ENCODE measurements at places on chromosomes 6 and 20. TPM values are rescaled to one million over a fixed set of nuclear protein-coding genes. Genes with fewer than 3 reads are reported as not detected.
A peak's percentile ranks its signal among the peaks of the same experiment; 100 is the strongest.

DNA sequence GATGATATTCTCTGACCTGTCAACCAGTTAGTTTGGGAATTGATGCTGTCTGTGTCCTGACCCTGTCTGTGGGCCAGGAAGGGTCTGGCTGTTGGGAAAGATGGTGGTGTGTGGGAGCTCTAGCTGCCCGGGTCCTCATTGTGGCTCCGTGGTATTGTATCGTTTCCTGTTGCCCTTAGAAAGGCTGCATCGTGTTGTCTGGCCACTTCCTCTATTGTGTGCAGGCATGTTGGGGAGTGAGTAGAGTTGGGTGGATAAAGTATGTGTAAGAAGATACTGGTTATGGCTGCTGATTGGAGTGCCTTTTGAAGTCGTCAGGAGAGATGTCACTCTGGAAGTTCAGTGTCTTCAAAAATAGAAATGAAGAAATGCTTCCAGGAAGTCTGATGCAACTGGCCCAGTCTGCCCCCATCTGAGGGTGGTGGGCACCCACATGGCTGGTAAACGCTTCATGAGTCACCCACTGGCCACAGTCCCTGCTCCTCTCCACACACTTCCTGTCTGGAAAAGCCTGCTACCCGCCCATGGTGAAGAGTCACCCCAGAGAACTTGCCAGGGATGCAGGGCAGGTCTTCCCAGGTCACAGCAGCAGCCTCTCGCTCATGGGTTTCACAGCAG, 27.9 kb downstream of the PPARD start:
- DNase-seq, result no peak

- DNase-seq, result no peak
Measured at GRCh38 chr6:108380876-108381275, 86.0 kb downstream of the AFG1L start.

C6orf58 gene
- total RNA-seq, result not detected

LINC00237 gene
- total RNA-seq, result not detected

DNA sequence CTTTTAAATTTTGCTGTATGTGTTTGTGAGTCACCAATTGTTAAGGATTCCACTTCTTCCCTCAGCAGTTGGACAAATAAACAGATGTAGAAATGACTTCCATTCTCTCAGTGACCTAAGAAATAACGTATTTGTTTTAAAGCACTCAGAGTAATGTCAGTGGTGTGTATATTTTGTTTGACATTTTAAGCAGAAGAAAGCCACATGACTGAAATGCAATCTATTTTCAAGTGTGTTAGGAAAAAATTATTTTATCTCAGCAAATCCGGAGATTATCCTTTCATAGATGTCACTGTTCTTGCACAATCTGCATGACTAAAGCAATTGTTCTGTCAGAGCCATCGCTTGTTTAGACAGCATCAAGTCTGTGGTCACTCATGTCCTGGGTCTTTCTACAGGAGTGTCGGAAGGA, 77.1 kb downstream of the JAG1 start:
- DNase-seq, result no peak

- no peak for DNase-seq
Measured at GRCh38 chr20:16966276-16966880, 218.2 kb downstream of the OTOR start.

DNA sequence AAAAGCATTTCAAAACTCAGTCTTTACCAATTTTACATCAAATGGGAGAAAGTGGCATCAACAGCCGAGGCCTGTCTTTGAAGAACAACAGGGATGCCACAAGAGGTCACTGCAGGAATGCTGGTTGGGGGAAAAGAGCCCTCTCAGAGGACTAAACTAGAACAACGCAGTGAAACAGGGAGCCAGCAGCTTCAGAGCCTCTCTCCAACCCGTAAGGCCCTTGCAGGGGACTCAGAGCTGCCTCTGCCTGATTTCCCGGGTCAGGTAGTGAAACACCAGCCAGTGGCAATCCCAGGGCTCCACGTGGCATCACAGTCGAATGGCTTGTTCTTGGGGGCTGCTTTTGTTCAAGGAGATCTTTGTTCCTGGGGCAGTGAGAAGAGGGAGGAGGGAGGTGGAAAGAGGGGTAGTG, 55.0 kb upstream of the KCNK16 start:
- no peak for DNase-seq

HUS1B gene
- 2.6 TPM for total RNA-seq

DNA sequence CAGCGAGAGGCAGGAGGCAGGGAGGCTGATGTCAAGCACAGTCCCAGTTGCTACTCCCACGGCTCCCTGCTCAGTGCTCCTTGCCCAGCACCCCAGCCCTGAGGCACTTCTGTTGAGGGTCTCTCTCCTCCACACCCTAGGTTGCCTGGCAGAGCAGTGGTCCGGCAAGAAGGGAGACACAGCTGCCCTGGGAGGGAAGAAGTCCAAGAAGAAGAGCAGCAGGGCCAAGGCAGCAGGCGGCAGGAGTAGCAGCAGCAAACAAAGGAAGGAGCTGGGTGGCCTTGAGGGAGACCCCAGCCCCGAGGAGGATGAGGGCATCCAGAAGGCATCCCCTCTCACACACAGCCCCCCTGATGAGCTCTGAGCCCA, 9.1 kb downstream of the CNPY3 start:
- DNase-seq, result no peak

DNA sequence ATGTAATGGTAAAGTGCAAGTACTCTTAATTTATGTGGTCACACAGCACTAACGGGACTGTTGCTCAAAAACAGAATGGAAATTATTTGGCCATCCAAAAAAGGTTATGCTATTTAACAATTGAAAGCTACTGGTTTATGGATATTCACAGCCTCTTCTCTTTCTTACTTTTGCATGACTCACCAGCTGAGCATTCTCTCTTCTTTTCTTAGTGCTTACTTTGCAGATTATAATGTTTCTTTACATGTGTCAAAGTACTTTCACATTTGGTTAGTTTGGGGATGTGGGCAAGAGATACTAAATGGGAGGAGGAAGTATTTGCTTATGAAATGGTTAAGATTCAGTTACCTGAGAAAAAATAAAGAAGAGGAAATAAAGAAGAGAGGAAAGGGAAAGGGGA, 610.5 kb downstream of the HTR1B start:
- DNase-seq, result no peak

DNA sequence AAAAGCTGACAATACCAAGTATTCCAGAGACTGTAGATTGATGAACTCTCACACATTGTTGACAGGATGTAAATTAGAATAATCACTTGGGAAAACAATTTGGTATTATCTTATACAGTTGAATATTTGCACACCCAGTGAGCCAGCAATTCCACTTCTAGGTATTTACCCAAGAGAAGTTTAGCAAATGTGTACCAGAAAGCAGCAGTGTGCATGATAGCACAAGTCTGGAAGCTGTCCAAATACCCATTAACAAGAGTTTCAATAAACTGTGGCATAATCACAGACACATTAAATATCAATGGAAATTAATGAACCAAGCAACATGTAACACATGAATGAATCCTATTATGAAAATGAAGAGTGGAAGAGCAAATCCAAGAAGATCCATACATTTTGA, 233.6 kb downstream of the TPBG start:
- DNase-seq, result no peak

DNA sequence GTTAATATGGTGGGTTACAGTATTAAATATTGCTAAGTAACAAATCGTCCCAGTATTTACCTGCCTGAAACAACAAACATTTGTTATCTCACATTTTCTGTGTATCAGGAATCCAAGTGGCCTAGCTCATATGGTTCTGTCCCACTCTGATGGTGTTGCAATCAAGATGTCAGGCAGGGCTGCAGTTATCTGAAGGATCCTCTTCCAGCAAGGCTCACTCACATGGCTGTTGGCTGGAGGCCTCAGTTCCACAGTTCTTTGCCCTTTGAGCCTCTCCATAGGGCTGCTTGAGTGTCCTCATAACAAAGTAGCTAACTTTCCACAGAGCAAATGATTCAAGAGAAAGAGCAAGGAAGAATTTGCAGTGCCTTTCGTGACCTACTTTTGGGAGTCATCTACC, 17.7 kb downstream of the RAB22A start:
- no peak for DNase-seq

- DNase-seq, result no peak
Measured at GRCh38 chr6:49550492-49551077, at the start of gene C6orf141. C6orf141 (plus strand) TSS chr6:49550668; CDS start chr6:49550793, 125 bp downstream.

DNA sequence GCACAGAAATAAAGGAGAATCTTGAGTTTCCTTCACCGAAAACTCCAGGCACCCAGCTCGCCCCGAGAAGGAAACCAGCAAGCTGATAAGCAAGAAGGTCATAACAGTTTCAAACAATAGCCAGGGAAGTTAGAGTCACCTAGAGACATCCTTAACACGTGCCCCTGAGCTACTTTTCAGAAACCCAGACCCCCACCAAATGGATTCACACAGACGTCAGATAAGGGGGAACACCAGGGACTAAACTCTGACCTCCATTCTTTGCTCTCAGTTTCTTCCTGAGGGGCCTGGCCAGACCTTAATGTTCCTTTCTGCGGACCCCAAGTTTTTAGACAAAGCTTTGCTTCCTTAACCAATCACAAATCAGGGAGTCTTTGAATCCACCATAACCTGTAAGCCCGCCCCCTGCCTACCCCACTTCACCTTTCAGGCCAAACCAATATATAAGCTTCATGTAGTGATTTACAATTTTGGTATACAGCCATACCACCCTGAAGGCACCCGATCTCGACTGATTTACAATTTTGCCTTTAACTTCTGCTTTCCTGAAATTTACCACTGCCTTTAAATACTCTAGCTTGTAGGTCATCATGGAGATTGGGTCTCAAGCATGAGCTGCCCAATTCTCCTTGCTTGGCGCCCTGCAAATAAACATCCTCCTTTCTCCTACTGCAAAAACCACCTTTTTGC, 11.7 kb downstream of the SOD2 start:
- DNase-seq, result no peak

GRCh38 chr20:10276878-10277580, 58.4 kb downstream of the SNAP25 start:
- DNase-seq, result no peak

SSTR4 gene
- not detected for total RNA-seq

- no peak for DNase-seq
Measured at GRCh38 chr6:136038531-136038930, 187.0 kb downstream of the PDE7B start.

BPIFB2 gene
- total RNA-seq, result not detected

DNA sequence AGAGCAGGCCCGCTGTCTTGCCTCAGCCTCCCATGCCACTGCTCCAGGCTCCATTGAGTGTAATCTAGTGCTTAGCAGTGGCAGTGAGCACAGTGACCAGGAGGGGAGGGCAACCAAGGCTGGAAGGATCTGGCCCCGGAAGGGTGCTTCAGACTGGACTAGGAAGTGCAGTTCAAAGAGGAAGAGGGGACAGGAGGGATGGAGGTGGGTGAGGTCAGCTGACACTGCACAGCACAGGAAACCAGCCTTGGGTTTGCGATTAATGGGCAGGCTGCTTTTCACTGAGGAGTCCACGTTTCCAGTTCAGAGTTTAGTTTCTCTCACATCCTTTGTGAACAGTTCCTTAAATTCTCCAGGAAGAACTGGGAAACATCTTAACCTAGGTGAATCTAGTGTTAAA, 46.9 kb downstream of the CDS2 start:
- DNase-seq, result no peak

GRCh38 chr6:169640351-169640852, 61.4 kb downstream of the WDR27 start:
- no peak for DNase-seq

OR12D3 gene
- not detected for total RNA-seq

KCNK5 gene
- total RNA-seq, result 0.79 TPM

LRRC1 gene
- total RNA-seq, result 5.2 TPM

GRCh38 chr20:21523281-21523868, 9.5 kb upstream of the NKX2-2 start:
- no peak for DNase-seq

GRCh38 chr6:6220718-6221117, 99.7 kb downstream of the F13A1 start:
- no peak for DNase-seq

GRCh38 chr6:134363323-134364039, 45.6 kb upstream of the SGK1 start:
- no peak for DNase-seq

BPIFA1 gene
- total RNA-seq, result not detected

DNA sequence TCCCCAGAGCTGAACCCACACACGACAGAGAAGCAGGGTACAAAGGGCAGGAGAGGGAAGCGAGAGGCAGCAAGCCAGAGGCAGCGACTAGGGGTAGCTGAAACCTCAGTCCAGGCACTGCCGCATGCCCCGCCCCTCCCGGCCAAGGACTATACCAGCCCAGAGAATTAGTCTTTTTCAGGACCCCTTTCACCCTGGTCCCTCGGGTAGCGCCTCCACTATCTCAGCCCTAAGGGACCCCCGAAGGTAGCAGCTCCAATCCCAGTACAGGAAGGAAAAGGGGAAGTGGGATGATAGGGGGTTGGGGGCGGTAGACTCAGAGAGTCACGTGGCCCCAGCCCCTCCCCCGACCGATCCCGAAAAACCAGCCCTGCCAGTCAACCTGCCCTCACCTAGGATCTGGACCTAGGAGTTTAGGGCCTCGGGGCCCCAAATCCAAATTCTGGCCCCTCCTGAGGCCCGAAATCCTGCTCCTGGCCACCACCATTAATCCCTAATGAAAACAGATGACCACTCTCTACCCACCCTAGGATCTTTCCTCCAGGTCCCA, 1.3 kb downstream of the RGL2 start:
- DNase-seq, result no peak

CTNNBL1 gene
- total RNA-seq, result 41.5 TPM

RAET1E gene
- not detected for total RNA-seq

GRCh38 chr6:131823276-131823902, 15.6 kb downstream of the ENPP1 start:
- no peak for DNase-seq

GRCh38 chr6:70380771-70381416, 32.4 kb upstream of the FAM135A start:
- no peak for DNase-seq

GRCh38 chr6:1554476-1555310, 55.0 kb upstream of the FOXC1 start:
- peak; percentile 58 for DNase-seq

GRCh38 chr6:145491126-145491525, 244.2 kb downstream of the EPM2A start:
- DNase-seq, result no peak

GRCh38 chr20:21900431-21900830, 195.0 kb downstream of the PAX1 start:
- DNase-seq, result no peak

- DNase-seq, result no peak
Measured at GRCh38 chr6:127162836-127163235, 44.4 kb downstream of the RSPO3 start.

GRCh38 chr6:134932535-134933470, 17.1 kb downstream of the ALDH8A1 start:
- no peak for DNase-seq

CPNE5 gene
- 0.47 TPM for total RNA-seq
